ENCODE measurements at places on chromosomes 7 and 10.
A peak's percentile ranks its signal among the peaks of the same experiment; 100 is the strongest.

DNA sequence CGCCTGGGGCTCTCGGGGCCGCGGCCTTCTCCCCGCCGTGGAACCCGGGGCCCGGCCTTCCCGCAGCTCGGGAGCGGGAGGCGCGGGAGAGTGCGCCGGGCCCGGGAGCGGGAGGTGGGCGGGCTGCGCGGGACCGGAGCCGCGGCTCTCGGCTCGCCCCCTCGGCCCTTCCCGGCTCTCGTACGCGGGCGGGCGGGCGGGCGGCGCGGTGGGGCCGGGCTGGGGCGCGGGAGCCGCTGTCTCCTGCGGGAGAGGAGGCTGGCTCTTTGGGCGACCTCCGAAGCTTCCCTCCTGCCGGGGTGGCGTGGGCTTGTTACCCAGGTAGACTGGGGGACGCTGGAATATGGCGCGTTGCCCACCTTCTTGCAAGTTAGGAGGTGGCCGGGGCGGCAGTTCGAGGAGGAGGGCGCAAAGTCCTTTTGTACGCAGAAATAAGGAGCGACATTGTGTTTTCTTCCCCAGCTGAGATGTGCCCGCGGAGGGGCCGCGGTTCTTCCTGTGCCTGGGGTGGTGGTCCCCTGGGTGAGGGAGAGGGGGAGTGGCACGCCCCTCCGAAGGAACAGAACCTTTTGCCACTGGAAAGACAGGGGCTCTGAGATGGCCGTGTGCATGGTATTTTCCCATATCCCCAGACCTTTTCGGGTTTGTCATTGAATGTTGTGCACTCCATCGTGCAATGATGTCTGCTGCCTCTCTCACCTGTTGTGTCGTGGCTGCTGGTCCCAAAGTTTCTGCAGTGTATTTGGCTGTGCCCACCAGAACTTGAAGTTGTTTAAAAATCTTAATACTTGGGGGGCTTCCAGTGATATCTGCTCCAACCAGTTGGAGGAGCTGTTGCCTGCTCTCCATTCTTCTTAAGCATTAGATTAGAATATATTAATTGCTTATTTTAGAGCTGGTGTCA is 844 bp downstream of the NRF1 start:
- DNase-seq = peak; percentile 25

- no peak for DNase-seq
These were observed 38.5 kb downstream of the CABCOCO1 start for GRCh38 chr10:61701055-61701705.

GRCh38 chr10:72335394-72336258 is 19.1 kb downstream of the DNAJB12 start:
- DNase-seq = peak; percentile 90

- DNase-seq = no peak
These were observed 33.0 kb downstream of the ZNF777 start for GRCh38 chr7:149427893-149428292.

- DNase-seq = no peak
These were observed 181.8 kb upstream of the FERD3L start for GRCh38 chr7:19327018-19327417.

DNA sequence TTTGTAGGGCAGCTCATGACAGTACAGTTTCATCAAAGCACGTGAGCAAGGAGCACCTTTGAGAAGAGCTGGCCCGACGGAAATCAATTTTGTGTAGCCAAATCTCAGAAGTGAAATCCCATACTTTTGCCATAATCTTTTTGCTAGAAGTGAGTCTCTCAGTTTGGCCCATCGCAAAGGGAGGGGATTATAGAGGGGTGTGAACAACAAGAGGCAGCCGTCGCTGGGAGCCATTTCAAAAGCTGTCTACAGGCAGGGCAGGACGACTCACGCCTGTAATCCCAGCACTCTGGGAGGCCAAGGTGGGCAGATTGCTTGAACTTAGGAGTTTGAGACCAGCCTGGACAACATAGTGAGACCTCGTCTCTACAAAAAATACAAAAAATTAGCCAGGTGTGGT is 599.8 kb downstream of the GALNT17 start:
- no peak for DNase-seq

- no peak for DNase-seq
These were observed 66.6 kb upstream of the CAMK2B start for GRCh38 chr7:44391746-44392617.

DNA sequence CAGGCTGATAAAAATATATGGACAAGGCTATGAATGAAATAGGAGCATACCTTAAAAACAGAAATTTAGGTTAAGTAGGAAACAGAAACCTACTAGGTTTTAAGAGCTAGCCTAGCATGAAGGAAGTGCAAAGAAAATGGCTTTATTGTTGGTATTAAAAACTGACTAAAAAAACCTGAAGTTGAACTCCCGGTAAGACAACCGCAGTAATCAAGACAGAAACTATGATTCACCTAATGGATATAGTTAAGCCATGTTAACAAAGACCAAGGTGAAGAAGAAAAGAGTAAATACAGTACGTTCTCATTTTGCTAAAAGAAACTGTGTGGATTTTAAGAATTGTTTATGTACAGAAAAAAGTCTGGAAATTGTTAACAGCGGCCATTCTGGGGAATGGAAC is 2.5 kb downstream of the RTKN2 start:
- DNase-seq = no peak

- no peak for DNase-seq
These were observed 10.4 kb upstream of the PCGF5 start for GRCh38 chr10:91210014-91210413.

DNA sequence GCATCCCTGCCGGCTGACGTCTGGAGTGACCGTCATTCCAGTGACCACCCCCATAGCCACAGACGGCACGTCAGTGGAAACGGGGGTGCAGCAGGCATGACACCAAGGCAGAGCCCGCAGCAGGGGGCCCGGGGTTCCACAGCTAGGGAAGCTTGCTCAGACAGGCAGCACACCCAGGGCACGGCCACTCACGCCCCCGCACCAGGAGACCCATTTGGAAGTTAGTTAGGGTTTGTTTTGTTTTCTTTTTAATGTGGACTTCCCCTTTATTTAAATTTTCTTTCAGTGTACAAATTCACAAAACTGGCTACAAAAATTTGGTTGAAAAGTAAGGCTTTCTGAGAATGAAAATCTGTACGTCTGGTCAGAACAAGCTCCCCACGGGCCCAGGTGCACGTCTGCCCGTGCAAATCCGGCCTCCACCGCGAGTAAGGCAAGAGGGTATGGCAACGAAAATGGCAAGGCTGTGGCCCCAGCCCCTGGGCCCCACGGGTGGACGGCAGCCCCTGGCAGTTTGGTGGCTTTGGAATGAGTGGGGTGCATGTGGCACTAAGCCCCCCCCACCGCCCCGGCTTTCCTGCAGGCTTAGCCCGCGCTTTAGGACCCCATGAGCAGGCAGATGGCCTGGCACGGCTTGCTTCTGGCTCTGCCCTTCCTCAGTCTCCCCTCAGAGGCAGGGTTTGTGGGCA is 124.2 kb downstream of the FAM53B start:
- DNase-seq = no peak

GRCh38 chr7:102085218-102085772 is 201.4 kb upstream of the SH2B2 start:
- no peak for DNase-seq

DNA sequence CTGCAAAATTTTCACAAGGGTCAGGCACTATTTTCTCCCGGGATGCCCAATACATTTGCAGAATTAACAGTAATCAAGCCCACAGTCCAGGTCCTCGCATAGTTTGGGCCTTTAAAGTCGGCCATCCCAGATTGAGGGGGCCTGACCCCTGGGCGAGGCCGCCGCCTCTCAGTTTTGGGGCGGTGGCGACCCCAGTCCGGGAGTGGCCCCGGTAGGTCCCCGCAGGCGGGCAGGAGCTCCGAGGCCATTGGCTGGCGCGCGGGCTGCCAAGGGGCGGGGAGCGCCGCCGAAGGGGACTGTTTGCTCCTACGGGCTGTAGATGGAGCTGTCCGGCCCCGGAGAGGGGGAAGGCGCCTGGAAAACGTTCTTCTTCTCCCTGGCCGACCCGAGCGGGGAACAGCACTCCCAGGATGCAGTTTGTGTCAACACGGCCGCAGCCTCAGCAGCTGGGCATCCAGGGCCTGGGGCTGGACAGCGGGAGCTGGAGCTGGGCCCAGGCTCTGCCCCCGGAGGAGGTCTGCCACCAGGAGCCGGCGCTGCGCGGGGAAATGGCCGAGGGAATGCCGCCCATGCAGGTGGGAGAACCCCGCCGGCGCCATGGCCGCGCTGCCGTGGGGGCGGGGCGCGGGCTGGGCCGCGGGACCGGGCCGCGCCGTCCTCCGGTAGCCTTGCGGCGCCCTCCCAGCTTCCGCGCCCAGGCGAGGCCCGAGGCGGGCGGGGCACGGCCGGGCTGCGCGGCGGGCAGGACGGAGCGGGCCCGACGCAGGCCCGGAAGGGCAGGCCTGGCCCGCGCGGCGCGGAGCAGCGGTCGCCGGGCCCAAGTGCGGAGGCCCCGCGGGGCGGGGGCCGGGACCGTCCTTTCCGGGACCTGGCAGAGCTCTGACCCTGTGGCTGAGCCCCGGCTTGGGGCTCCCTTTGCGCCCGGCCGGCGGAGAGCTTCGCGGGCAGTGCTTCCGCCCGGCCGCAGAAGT is at the start of gene ZNF282:
TSS of gene ZNF282 (plus strand) at position 367 of the 971 bp plus-strand sequence. CDS start at position 411, 44 bp downstream.
- DNase-seq = peak; percentile 88

DNA sequence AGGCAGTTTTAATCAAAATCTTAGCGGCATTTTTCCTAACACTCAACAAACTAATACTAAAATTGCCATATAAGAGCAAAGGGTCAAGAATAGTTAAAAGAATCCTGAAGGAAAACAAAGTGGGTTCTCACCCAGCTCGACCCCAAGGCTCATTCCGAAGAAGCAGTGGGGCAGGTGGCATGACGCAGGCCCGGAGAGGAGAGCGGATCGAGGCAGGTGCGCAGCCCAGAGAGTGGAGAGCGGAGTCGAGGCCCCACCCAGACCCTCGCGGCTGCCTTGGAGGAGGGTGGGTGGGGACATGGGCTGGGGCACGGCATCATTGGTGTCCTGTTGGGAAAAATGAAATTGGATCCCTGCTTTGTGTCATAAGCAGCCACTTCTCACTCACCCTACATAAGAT is 109.8 kb downstream of the INPP5A start:
- no peak for DNase-seq

DNA sequence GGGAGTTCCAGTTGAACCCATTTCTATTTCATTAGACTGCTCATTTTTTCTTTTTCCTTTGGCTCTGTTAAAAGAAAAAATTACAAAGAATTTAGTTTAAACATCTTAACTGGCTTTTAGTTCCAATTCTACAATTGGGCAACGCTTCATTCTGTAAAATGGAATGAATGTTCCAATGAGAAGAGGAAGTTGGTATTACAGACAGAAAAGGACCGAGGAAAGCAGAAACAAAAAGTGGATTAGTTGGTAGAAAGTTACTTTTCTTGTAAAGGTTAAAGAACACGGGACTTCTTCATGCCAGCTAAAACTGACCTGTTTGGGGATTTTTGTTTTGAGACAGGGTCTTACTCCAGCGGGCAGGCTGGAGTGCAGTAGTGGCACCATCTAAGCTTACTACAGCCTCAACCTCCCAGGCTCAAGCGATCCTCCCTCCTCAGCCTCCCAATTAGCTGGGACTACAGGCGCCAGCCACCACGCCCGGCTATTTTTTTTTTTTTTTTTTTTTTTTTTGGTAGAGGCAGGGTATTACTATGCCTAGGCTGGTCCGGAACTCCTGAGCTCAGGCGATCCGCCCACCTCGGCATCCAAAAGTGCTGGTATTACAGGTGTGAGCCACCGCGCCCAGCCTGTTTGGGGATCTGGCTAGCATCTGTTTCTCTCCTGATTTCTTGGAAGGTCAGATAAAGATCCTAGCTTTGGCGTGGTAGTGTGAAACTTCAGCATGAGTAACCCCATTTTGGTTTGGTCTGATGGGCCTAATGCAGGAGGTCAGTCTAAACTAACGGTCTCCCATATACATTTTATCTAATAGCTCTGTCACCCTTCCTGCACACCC is 1.3 kb upstream of the VDAC2 start:
- no peak for DNase-seq

GRCh38 chr10:100886091-100886490 is 26.7 kb upstream of the SLF2 start:
- no peak for DNase-seq

GRCh38 chr10:93199191-93199751 is 125.6 kb downstream of the CYP26A1 start:
- DNase-seq = peak; percentile 78

- DNase-seq = no peak
These were observed 276.1 kb downstream of the NEBL start for GRCh38 chr10:20620981-20621380.

- no peak for DNase-seq
These were observed 134.4 kb downstream of the DLG5 start for GRCh38 chr10:77792155-77792554.

DNA sequence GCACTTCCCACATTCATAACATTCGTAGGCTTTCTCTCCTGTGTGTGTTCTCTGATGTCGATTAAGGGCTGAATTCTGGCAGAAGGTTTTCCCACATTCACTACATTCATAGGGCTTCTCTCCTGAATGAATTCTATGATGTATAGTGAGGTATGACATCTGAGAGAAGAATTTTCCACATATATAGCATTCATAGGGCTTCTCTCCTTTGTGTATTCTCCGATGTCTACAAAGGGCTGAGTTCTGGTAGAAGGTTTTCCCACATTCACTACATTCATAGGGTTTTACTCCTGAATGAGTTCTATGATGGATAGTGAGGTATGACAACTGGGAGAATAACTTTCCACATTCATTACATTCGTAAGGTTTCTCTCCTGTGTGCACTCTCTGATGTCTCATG is 15.6 kb downstream of the ZNF12 start:
- DNase-seq = no peak

DNA sequence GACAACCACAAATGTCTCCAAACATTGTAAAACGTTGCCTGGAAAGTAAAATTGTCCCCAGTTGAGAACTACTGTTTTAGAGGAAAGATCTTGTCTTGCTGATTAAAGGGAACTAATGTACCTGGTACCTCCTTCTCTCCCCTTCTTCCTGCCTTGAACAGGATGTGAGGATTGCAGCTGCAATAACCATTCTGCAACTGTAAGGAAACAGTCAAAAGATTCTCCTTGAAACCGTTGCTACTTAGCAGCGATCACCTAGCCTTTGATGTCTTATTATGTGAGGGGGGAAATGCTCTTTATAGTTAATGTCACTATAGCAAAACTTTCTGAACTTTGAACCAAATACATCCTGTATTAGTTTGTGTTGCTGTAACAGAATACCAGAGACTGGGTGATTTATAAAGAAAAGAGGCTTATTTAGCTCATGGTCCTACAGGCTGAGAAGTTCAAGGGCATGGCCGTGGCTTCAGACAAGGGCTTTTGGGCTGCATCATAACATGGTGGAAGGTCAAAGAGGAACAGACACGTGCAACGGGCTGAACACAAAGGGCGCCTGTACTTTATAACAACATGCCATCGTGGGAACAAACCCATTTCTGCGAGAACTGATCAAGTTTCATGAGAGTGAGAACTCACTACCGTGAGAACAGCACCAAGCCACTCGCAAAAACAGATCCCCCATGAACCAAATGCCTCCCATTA is 54.2 kb upstream of the PARD3 start:
- no peak for DNase-seq

DNA sequence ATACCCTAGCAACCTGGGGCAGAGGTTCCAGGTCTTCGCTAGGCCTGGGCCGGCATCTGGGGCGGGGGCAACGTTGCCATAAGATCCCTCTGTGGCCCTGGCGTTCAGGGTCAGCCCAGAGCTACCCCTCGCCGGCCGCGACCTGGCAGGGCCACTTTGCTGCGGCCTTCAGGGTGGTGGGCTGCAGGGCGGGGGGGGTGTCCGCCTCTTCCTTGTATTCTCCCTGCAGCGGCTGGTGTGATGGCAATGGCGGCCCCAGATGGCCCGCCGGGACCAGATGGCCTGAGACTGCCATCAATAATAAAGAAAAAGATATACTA is 539.2 kb upstream of the POT1 start:
- no peak for DNase-seq

Data from RCC 7860 (cell line).